NCI-H460 (cell line): ENCODE measurements at places on chromosomes 5 and 9.

- DNase-seq, result no peak
Measured at GRCh38 chr5:100780376-100780870, 122.7 kb downstream of the ST8SIA4 start.

GRCh38 chr5:156824800-156825199 is 25.3 kb upstream of the PPP1R2B start:
- DNase-seq, result peak; percentile 23

GRCh38 chr5:143244990-143245389 is 158.5 kb downstream of the NR3C1 start:
- DNase-seq, result no peak

- no peak for DNase-seq
Measured at GRCh38 chr5:168670881-168671575, 91.9 kb upstream of the PANK3 start.

DNA sequence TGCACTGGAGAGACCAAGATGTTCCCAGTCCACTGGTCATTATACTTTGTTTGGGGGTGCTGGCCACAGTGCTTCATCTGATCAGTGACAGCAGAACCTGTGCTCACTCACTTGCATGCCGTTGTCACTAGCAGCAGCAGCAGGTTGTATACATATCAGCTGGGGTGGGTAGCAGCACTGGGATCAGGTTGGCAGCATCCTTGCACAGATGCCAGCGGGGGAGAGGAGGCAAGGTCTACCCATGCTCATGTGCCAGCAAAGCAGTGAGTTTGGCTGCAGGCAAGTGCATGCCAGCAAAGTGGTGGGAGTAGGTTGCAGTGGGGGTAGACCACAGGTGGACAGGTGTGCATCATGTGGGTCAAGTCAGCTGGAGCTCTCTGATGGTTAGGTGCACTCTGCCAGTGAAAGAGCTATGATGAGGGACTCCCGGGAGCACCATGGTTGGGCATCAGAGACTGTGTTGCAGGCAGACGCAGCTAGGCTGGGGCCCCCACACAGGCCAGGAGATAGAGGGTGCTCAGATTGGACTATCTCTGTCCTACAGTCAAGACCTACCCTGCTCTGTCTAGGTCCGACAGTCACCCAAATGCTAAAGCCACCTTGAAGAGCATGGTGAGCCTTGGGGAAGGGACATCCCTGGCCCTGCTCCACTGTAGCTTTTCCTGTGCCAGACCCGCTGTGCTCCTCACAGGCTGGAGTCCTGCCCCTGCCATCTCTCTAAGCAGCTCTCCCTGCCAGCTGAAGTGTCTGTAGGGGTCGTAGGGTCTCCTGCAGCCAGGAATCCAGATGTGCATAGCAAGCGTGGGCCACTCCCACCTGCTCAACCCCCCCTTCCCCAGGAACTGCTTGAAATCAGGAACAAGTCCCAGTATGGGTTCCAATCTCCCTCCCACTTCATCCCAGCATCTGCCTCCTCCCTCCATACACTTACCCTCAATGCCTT is 119.8 kb downstream of the RNF180 start:
- no peak for DNase-seq

GRCh38 chr9:132350861-132351315 is 3.9 kb downstream of the SETX start:
- DNase-seq, result no peak

DNA sequence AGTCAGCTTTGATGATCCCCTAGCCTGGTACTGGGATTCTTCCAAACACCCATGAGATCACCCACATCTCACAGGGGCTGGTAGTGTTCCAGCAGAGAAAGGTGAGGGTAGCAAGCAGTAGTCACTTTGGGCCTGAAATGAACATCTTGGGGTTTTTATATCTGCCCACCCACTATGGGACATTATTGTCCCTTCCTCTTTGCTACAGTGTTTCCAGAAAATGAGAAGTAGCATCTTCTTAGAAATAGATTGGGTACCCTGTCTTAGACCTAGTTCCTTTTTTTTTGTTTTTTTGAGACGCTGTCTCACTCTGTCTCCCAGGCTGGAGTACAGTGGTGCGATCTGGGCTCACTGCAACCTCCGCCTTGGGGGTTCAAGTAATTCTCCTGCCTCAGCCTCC is 249.2 kb upstream of the ANKRD55 start:
- DNase-seq, result no peak

DNA sequence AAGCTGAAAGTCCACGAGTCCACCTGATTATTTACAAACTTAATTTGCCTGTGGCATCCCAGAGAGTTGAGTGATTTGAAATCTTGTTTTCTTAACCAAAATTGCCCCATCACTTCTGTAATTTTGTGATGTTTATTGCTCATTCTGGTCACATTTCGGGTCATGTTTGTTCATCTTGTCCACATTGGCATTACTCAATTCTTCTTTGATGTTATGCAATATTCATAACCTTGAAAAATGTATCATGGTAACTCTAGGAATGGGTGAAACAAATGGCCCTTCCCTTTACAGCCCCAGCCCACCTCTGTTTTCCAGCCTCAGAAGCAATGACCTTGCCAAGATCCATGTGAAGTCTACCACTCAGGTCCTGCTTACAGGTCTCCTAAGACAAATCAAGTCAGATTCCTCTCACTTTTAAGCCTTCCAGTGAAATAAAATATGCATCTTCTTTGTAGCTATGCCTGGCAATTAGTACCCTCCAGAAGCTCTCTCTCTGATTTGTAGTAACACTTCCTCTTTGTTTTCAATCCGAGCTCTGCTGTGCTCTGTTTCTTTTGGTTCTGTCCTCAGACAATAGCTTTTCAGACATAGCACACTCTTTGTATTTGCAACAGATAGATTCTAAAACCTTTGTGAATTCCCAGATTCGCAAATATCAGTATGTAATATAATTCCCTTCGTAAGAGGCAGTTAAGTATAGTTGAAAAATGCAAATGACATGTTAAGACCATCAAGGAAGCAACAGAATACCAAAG is 330.3 kb upstream of the IRX1 start:
- DNase-seq, result no peak

GRCh38 chr5:141883184-141883891 is 5.1 kb upstream of the PCDH1 start:
- no peak for DNase-seq

DNA sequence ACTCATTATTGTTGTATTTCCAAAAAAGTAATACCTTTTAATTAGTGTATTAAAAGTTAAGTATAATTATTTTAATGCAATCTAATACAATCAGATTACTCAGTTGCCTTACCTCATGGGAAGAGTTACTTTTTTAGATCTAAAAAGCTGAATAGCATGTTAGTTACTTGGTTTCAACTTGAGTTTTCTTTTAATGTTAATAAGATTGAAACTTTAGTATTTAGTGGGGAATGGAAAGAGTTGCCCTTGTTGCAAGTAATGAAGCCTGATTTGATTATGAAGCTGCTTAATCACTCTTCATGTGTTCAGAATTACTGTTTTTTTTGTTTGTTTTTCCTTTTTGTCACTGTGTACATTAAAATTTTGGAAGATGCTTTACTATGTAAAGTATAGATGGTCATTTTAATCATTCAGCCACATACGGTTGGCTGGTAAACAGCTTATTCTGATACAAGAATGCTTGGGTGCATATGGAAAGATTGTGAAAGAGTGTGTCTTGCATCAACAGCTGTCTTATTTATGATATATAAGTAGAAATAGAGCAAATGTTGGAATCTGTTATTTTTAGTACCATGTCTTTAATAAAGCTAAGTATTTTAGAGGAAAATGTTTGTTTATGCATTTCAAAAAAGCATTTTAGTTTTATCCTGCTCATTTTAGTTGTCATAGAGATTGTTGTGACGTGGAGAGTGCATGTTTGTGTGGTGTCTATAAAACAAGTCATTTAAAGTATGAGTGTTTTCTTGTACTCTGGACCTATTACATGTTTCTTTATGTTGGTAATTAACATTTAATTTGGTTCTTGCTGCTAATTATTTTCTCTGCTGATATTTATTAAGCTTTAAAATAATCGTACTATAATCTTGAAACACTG is 36.4 kb downstream of the SREK1 start:
- DNase-seq, result no peak

DNA sequence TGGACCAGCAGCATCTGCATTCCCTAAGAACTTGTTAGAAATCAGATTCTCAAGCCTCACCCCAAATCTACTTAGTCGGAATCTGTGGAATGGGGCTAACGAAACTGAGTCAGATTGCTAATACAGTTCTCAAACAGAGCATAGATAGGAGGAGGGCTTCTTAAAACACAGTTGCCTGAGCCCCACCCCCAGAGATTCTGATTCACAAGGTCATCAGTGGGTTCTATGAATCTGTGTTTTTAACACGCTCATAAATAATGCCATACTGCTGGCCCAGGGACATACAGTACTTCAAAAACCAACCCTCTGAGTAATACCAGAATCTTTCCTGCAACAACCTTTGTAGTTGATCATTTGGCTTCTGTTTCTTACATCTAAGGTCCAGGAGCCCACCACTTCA is 32.9 kb upstream of the GARNL3 start:
- DNase-seq, result no peak

- no peak for DNase-seq
Measured at GRCh38 chr5:113186061-113186460, 209.5 kb downstream of the DCP2 start.
